Metanephros (tissue), 2 donors: ENCODE measurements at places on chromosomes 3 and 15. TPM values are rescaled to one million over a fixed set of nuclear protein-coding genes. Genes with fewer than 3 reads are reported as not detected.

The FES gene
- total RNA-seq: 52.4 TPM

The CADM2 gene
- 7.1 TPM for total RNA-seq

The DPPA2 gene
- 0.41 TPM for total RNA-seq

The SAMD7 gene
- 0.18 TPM for total RNA-seq

The ATP13A5 gene
- total RNA-seq: not detected

The RAB27A gene
- 14.8 TPM for total RNA-seq

The CA12 gene
- 178 TPM for total RNA-seq

The SPG11 gene
- total RNA-seq: 124 TPM

The TUSC7 gene
- total RNA-seq: not detected

The LRRC3B gene
- 3.7 TPM for total RNA-seq

The MASP1 gene
- total RNA-seq: 8.5 TPM

The STXBP5L gene
- 0.12 TPM for total RNA-seq

The STAB1 gene
- 95.8 TPM for total RNA-seq

The BTD gene
- total RNA-seq: 28.7 TPM

The PLA2G4D gene
- not detected for total RNA-seq

The IL16 gene
- total RNA-seq: 6.7 TPM

The LDHAL6B gene
- total RNA-seq: not detected

The COL8A1 gene
- total RNA-seq: 13.0 TPM

The GOLGA6L4 gene
- 3.0 TPM for total RNA-seq

The CASR gene
- 24.4 TPM for total RNA-seq

The CHCHD6 gene
- total RNA-seq: 12.4 TPM

The BFSP2 gene
- not detected for total RNA-seq

The SPATA12 gene
- not detected for total RNA-seq
